Fibroblast of skin of left quadriceps (primary cell): ENCODE measurements at places on chromosomes 16 and 17.

DNA sequence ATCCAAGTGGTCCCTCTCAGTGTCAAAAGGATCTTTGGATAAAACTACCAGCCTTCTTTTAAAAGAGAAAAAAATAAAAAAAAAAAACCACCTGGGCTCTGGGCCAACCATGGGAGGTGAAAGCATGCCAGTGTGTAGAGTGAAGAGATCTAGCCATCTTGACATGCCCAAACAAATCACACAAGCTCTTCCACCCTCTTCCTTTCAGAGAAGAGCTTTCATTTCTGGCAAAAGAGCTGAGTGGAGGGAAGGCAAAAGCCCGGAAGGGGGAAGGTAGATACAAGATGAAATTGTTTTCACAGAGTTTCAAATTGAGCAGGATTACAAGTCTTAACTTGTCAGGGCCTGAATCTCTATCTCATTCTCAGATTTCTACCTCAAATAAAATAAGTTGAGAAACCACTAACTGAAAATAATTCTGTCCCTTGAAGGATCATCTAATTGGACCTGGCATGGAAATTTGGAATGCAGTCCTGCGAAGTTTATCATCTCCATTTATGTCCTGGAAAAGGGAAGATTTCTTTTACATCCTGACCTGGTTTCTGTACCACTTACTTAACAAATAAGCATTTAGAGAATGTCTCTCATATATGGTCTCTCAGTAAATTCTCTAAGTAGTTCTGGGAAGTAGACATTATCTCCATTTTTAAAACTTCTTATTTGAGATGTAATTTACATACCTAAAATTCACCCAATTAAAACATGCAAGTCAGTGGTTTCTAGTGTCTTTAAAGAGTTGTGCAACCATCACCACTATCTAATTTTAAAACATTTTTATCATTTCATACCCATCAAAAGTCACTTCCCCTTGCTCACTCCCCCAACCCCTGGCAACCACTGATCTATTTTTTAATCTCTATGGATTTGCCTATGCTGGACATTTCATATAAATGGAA is 93.7 kb downstream of the TANGO6 start:
- peak; percentile 51 for DNase-seq

DNA sequence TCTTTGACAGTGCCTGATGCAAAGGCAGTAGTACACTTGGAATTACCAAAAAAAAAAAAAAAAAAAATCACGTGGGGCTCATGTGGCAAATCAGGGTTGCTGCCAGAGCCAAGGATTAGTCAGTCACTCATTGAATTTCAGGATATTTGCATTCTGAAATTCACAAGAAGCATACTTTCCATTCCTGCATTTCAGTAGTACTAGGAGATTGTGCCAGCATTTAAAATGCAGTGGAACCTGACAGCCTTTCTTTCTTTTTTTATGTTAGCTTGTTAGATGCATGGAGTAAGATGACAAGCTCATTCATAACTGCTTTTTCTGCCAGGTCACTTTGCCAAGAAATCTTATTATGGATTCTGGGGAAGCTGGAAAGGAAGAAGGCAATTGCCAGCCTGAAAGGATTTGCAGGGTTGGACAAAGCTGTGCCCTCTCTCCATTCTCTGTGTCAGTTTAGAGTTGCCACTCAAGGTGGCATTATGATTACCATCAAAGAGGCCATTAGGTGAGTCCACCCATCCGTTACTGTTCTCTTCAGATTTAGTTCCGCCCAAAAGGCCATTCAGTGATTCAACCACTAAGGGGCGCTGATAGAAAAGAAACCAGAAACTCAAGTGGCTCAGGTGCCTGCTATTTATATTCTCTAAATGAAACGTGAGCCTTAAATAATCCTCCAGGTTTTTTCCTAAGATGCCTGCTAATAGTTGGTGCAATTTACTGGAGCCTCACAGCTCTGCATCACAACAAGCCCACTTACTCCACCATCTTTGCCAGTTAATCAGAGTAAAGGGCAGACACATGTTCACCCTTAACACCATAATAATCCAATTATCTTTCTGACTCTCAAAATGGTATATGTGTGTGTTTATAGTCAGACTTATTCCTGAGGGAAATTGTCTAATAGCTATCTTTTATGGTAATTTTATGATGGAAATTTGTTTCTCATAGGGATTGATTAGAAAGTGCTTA is 59.0 kb downstream of the TANGO6 start:
- peak; percentile 30 for DNase-seq

DNA sequence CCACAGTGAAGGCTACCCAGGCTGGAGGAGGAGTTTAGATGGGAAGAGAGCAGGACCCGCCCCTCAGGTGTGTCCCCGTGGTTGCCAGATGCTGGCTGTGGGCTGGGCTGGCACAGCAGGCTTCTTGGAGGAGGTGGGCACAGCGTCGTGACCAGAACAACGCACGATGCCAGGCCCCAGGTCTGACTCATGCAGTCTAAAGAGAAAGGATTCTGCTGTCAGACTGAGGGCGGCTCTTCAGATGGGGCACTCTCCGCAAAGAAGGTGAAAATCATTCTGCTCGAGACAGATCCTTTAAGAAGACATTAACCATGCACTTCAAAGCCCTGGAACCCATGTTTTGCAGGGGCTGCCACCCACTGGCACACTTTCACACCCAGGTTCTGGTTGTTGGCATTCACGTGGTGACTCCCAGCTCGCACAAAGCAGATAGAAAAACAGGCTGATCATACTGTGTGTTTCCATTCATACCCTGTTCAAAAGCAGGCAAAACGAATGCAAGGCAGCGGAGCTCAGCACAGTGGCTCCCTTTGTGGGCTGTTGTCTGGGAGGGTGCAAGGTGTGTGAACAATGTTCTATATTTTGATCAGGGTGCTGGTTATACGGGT is 19.0 kb downstream of the CACNG4 start:
- no peak for DNase-seq

- no peak for DNase-seq
Measured at GRCh38 chr17:11840052-11840451, 157.2 kb downstream of the ZNF18 start.

GRCh38 chr17:51572115-51572514 is 311.8 kb downstream of the UTP18 start:
- no peak for DNase-seq

DNA sequence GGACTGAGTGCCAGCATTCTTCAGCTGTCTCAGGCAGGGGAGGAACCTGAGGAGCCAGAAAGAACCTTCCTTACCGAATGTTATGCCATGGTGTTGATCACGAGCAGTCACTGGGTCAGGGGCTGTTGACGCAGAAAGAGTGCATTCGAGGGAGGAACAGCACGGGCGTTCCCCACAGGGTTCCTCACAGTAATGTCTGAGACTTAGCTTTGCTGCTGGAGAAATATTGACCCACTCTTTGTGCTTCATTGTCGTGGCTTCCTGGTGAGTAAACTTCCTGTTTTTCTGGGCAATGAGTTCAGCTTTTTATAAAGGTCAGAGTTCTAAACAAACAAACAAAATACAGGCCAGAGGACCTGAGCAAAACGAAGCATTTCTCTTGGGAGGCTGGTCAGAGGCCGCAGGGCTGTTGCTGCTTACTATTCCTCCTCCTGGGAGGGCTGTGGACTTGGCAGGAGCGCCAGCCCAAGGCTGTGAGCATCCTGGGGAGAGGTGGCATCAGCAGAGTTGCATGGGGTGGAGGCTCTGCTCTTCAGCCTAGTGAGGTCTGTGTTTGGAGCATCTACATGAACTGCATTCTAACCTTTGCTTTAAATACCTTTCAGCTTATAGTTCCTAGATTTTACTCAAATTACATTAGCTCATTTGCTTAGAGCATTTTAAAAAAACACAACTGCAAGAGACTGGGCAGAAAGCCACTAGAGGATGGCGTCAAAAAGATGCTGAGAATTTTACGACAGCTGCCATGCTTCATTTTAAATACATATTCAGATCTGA is 143.1 kb upstream of the CACNG5 start:
- DNase-seq, result no peak

- no peak for DNase-seq
Measured at GRCh38 chr17:57499648-57500049, 243.3 kb downstream of the MSI2 start.

DNA sequence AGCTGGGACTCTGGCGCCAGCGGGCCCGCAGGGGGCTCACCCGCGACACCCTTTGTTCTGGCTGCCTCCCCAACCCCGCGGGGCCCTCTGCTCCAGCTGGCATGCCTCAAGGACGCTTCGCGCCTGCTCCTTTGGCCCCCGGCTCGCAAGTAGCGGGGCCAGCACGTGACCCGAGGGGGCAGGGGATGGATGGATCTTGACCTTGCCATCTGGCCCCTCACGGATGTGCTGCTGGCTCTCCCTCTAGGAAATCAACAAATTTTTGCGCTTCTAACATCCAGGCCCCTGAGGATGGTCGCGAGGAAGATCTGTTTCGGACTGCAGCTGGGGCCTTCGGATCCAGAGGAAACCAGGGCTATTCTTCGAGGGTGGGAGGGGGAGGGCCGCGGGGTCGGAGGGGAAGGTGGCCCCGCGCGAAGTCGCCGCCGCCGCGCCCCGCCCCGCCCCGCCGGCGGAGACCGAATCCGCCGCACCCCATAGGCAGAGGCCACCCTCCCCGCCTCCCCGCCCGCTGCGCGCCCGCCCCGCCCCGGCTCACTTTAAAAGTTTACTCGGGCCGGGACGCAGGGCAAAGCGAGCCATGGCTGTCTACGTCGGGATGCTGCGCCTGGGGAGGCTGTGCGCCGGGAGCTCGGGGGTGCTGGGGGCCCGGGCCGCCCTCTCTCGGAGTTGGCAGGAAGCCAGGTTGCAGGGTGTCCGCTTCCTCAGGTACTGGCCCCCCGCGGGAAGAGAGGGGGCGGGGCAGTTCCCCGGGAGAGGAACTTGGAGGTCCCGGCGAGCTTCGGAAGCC is at the start of gene ACSF2:
Gene ACSF2, plus strand, starts transcription at position 537 of the 790 bp plus-strand sequence. Its CDS starts 44 bp downstream, at position 581.
- no peak for DNase-seq

GRCh38 chr16:58678716-58679115 is 5.9 kb downstream of the SLC38A7 start:
- DNase-seq, result no peak

- DNase-seq, result peak; percentile 26
Measured at GRCh38 chr17:62093188-62094155, 28.4 kb upstream of the MED13 start.

GRCh38 chr17:41327411-41328120 is 12.1 kb upstream of the KRTAP17-1 start:
- DNase-seq, result no peak

DNA sequence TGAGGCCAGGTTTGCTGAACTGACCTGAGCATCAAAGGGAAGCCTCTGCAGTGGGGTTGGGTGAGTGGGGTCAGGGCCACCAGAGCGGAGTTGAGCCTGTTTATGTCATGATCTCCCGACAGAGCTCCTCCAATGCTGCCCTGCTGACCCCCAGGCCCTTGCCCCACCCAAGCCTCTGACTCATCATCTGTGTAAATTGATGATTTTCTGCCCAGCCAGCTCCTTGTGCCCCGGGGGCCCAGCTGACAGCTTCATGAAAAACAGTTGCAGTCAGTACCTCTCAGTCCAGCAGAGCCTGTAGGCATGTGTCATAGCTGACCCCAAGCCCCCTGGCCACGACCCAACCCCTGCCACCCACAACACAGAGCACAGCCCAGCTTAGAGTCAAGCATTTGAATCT is 134.9 kb downstream of the CCT6B start:
- no peak for DNase-seq

DNA sequence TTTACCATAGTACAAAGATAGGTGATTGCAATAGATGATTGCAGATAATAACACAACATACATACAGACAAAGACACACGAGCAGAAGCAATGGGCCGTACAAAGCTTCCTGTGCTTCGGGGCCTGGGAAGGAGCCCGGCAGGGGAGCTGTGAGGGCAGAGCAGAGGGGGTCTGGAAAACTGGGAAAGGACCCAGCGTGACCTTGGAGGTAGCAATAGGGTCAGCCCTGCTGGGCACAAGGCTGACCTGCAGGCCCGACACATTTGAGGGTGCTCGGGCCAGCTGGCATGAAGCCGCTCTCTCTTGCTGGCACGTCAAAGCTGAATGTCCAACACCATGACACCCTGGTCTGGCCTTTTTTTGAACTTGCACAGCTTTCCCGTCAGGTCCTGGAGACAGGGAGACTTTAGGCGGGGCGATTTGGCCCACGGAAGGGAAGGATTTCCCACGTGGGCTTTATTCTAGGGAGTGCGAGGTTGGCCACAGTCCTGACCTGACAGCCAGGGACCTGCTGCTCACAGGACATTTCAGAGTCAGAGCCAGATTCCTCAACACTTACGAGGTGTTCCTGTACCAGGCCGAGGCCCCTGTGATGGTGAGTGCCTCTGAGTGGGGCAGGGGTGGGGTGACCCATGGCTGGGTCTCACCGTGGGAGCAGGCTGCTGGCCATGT is 83.2 kb downstream of the NTN1 start:
- no peak for DNase-seq

GRCh38 chr17:41810659-41811548 is 845 bp downstream of the P3H4 start:
- DNase-seq, result no peak

DNA sequence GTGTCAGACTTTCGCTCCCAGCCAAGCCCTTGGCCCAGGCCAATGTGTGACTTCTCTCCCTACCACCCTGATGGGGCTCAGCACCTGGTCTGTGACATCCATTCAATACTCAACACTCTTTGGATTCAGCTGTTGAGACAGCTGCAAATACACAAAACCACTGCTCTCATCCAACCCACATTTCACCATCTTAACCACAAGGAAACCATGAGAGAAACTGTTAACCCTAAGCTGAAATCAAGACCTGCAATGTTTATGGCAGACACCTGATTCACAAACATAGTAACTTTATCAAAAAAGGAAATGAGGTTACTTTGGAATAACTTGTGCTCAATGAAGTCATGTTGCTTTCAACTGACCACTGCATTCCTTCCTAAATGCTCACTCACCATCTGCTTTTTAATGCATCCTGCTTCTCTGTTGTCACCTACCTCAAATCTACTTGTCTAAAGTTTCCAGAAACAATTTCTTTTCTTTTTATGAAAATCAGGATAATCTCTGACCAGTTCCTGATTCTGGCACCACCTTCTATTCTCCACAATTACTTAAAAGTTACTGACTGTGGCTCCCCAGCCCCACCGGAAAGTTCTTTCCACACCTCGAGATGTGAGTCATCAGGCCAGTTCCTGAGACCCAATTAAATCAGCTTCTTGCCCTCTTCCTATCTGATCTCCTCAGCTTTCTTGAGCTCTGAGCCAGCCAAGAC is 88.2 kb downstream of the NOG start:
- DNase-seq, result peak; percentile 66
